Activated B cell treated with CpG ODN at 0.5 μM for 24 hours (primary cell): ENCODE measurements at places on chromosomes 6 and 20. TPM values are rescaled to one million over a fixed set of nuclear protein-coding genes. Genes with fewer than 3 reads are reported as not detected.

PRDM1 gene
- 16.3 and 16.4 TPM in 2 replicates for total RNA-seq

PSMF1 gene
- 130 and 137 TPM in 2 replicates for total RNA-seq

DNA sequence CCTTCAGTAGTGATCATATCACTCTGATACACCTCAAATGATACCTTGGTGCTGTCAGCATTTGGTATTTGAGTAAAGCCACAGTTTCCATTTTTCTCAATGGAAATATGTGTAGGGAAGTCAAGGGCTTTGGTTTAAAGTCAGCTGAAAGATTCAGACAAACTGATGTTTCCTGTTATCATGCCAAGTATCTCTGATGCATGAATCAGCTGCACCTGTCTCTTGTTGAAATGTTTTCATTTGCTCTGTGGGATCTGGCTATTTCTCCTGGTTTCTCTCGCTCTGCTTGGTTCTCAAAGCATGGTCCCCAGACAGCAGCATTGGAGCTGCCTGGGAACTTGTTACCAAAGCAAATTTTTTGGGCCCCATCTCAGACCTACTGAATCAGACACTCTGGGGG, 23.5 kb downstream of the ZFP64 start:
- peaks cover 45% of the 10 kb centered on the region for H3K36me3 ChIP-seq
- DNase-seq: no peak
- H3K4me3 ChIP-seq: no peak overlapping the region
- H3K27ac ChIP-seq: peak overlapping the region; percentile 33
- H3K27me3 ChIP-seq: no peaks in the 10 kb centered on the region
- peaks cover 25% of the 10 kb centered on the region for H3K4me1 ChIP-seq

DNA sequence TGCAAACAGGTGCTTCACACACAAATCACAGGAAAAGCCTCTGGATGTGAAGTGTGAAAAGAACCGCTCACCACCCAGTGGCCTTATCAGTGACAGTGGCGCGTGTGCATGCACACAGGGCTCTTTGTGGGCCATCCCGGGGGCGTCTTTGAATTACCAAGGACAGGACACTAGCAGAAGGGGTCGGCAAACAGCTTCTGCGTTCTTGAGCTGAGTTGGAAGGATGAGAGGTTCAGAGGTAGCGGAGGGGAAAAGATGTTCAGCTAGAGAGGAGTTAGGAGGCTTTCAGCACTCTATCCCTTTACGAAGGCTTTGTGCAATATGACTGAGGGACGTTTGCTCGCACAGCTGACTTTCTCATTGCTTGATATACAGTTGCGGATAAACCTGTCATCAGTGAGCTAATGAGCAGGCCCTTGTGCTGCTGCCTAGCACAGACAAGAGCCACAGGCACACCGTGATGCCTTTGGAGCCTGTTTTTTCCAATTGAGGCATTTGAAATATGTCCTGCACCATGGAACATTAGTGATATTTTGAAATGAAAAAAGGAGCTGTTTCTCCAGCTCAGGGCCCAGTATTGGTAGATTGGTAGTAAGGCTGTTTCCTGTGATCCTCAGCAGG, 83.1 kb downstream of the IYD start:
- no peak for DNase-seq
- H3K27ac ChIP-seq: no peak overlapping the region
- peaks cover 2% of the 10 kb centered on the region for H3K27me3 ChIP-seq
- H3K36me3 ChIP-seq: no peaks in the 10 kb centered on the region

DNA sequence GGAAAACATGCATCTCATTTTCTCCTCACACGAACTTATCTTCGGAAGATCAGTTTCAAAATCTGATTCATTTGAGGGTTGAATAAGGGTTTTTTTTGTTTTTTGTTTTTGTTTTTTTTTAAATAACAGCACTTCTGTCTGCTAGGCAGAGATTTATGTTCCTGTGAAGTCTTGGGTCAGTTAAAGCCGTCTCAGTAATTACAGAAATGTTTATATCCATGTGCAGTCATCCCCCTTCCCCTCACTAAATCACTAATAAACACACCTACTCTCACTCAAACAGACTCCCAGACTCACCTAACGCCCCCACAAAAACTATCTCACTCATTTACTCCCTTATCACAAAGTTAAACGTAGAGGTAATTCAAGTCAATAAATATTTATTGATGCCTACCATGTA, 214.2 kb upstream of the SUPT3H start:
- no peak overlapping the region for H3K4me3 ChIP-seq
- no peak for DNase-seq
- H3K4me1 ChIP-seq: peaks cover 12% of the 10 kb centered on the region
- no peaks in the 10 kb centered on the region for H3K27me3 ChIP-seq

DNA sequence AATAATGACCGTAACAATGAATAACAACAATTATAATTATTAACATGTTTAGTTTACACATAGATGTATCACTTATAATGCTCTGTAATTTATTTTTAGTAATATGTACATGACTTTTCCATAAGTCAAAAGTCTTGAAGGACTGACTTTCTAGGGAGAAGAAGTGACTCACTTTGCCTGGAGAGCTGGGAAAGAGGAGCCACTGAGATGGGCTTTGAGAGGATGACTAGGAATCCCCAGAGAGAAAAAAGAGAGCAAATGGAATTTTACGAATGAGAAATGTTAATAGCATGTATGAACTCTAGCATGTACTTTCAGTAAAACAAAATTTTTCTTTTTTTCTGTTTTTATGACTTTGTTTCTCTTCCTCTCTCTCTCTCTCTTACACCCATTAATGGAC, 67.8 kb upstream of the RALY start:
- no peak overlapping the region for H3K4me3 ChIP-seq
- H3K36me3 ChIP-seq: no peaks in the 10 kb centered on the region

DNA sequence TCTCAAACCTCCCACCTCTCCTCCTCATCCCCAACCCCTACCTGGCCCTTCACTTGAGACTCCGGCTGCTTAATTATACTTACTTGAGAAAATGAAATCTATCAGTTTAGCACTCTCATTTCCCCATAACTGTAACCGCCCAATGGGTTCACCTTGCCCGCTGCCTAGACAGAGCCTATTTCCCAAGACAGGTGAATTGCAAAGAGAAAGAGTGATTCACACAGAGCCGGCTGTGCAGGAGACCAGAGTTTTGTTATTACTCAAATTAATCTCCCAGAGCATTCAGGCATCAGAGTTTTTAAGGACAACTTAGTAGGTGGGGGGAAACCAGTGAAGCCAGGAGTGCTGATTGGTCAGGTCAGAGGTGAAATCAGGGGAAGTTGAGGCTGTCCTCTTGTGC, 301.4 kb upstream of the CDYL start:
- no peak for DNase-seq
- H3K4me1 ChIP-seq: no peaks in the 10 kb centered on the region
- H3K27ac ChIP-seq: no peak overlapping the region

DNA sequence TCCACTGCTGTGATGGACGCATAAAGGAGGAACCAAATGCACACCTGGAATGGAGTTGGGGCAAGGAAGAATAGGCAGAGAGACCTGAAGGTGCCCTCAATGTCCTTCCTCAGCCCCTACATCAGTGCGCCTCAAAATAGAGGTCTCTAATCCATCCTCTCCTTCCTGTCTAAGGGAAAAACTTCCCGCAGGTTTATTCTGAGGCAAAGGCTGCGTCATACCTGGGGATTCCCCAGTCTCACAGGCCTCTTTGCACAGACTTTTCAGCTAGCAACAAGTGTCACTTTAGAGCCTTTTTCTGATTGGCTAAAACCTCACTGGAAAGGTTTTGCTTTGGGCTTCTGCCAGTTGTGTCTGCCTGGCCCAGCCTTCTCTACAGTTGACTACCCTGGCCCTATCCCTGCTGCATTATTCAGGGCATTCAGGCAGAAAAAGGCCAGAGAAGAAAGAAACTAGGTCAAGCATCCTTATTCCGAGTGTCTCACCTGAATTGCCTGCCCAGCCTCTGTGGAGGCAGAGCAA, 1.8 kb upstream of the HLA-DQB1 start:
- no peak for DNase-seq
- H3K27me3 ChIP-seq: no peaks in the 10 kb centered on the region
- peaks cover 23% of the 10 kb centered on the region for H3K36me3 ChIP-seq
- H3K27ac ChIP-seq: peak overlapping the region; percentile 99

DNA sequence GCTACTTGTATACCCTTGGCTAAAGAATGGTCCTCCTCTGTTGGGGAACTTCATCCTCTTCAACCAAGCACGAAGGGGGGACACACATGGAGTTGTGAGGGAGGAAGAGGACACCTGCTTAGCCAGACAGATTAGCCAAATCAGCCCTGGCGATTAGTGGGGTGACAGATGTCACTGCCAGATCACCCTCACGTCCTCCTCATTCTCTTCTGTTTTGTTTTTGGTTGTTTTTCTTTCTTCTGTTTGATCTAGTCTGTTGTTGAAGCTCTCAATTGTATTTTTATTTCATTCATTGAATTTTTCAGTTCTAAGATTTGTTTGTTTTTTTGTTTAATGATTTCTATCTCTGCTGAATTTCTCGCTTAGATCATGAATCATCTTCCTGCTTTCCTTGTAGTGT, 27.5 kb upstream of the NKX2-4 start:
- no peaks in the 10 kb centered on the region for H3K4me1 ChIP-seq
- peaks cover 2% of the 10 kb centered on the region for H3K27me3 ChIP-seq
- no peak overlapping the region for H3K4me3 ChIP-seq
- no peaks in the 10 kb centered on the region for H3K36me3 ChIP-seq

- H3K4me1 ChIP-seq: no peaks in the 10 kb centered on the region
- no peak overlapping the region for H3K4me3 ChIP-seq
- no peak for DNase-seq
- no peaks in the 10 kb centered on the region for H3K27me3 ChIP-seq
These were observed 173.1 kb downstream of the CLVS2 start for GRCh38 chr6:123168892-123169773.

- no peak for DNase-seq
- H3K27ac ChIP-seq: no peak overlapping the region
- H3K4me3 ChIP-seq: no peak overlapping the region
These were observed 58.9 kb upstream of the SERINC1 start for GRCh38 chr6:122530440-122531046.

DNA sequence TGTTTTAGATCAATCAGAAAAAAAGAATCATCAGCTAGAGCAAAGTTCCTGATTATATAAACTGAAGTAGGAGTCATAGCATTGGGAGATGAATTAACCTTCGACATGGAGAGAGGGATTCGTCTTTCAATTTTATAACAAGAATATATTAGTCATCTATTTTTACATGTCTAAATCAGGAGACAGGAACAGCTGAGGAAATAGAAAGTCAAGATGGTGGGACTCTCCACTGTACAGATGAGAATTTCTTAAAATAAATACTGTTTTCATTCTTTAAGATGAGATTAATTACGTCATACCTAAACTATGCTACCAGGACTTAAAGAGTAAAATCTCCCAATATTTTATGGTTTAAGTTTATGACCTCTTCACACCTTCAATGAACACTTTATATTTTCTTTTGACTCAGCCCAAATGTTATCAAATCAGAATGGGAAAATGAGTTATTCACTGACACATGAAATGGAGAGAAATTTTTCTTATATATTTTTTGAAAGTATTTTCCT, 1137.7 kb downstream of the EPHA7 start:
- no peaks in the 10 kb centered on the region for H3K4me1 ChIP-seq
- DNase-seq: no peak
- H3K4me3 ChIP-seq: no peak overlapping the region
- H3K27me3 ChIP-seq: no peaks in the 10 kb centered on the region
- no peaks in the 10 kb centered on the region for H3K36me3 ChIP-seq

DNA sequence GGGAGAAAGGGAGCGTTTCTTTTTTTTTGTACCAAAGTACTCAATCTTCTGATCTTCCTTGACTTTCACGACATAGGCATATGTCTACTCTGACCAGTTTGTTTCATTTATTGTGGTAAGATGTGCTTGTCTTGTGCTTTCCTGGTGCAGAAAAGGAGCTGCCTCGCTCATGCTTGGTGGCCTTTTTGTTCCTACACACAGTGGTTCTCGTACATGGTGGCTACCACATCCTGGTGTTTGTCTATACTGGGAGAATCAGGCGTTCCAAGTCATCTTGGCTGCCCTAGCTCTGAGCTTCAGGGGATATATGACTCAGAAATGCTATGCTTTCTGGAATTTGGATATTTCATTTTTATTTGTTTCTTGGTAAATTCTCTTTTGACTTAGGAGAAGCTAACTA, 31.8 kb downstream of the MYB start:
- no peaks in the 10 kb centered on the region for H3K27me3 ChIP-seq
- H3K36me3 ChIP-seq: no peaks in the 10 kb centered on the region
- H3K4me3 ChIP-seq: no peak overlapping the region
- no peak for DNase-seq
- peaks cover 9% of the 10 kb centered on the region for H3K4me1 ChIP-seq
- no peak overlapping the region for H3K27ac ChIP-seq

GRCh38 chr20:58344741-58345140, 35.2 kb downstream of the RAB22A start:
- H3K36me3 ChIP-seq: peaks cover 65% of the 10 kb centered on the region
- no peak overlapping the region for H3K27ac ChIP-seq
- no peaks in the 10 kb centered on the region for H3K27me3 ChIP-seq
- no peak for DNase-seq
- no peaks in the 10 kb centered on the region for H3K4me1 ChIP-seq
- H3K4me3 ChIP-seq: no peak overlapping the region

DNA sequence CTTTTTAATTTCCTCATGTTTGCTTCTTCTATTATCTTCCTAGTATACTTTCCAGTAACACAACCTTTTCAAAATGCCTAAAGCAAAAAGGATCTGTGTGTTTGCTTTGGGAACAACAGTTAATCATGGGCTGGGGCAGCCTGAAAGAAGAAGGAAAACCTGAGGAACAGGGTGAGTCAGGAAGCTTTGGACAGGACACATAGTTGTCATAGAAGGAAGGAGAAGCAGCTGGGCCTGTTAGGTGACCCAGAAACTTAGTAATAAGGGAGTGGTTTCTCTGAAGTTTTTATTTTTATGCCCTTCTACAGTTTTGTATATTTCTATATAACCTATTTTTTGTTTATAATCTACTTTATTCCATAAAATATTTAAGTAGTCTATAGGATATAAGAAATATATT, 61.4 kb downstream of the CD24 start:
- H3K4me1 ChIP-seq: no peaks in the 10 kb centered on the region
- H3K27ac ChIP-seq: no peak overlapping the region
- H3K4me3 ChIP-seq: no peak overlapping the region
- H3K36me3 ChIP-seq: no peaks in the 10 kb centered on the region
- DNase-seq: no peak
- no peaks in the 10 kb centered on the region for H3K27me3 ChIP-seq

GRCh38 chr6:143970456-143971218, 37.4 kb downstream of the PLAGL1 start:
- H3K36me3 ChIP-seq: peaks cover 16% of the 10 kb centered on the region
- no peak overlapping the region for H3K4me3 ChIP-seq
- H3K27ac ChIP-seq: no peak overlapping the region
- H3K27me3 ChIP-seq: no peaks in the 10 kb centered on the region

GRCh38 chr20:20411836-20412235, 43.9 kb downstream of the INSM1 start:
- H3K4me3 ChIP-seq: no peak overlapping the region
- peaks cover 9% of the 10 kb centered on the region for H3K4me1 ChIP-seq
- no peak overlapping the region for H3K27ac ChIP-seq
- no peak for DNase-seq
- peaks cover 18% of the 10 kb centered on the region for H3K36me3 ChIP-seq
- no peaks in the 10 kb centered on the region for H3K27me3 ChIP-seq

DNA sequence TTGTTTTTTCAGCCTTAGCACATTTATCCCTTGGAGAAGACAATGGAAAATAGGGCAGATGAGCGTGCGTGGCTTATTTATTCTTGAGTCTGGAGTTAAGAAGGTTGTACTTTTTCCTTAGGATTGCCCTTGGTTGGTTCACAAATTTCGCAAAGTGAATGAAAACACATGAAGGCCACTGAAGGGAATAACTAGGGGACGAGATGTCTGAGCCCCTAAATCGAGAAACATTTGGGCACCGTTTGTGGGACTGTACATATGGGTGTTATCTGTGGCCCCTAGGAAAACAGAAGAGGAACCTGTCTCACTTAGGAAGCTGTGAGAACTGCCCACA, 19.4 kb upstream of the TRIM27 start:
- peaks cover 47% of the 10 kb centered on the region for H3K4me1 ChIP-seq
- H3K4me3 ChIP-seq: peak overlapping the region; percentile 84
- H3K36me3 ChIP-seq: peaks cover 14% of the 10 kb centered on the region
- peaks cover 3% of the 10 kb centered on the region for H3K27me3 ChIP-seq
- DNase-seq: no peak
